ENCODE measurements at places on chromosomes 6 and 20.

GRCh38 chr6:40386200-40386599 lies 201.0 kb downstream of the LRFN2 start:
- peak; percentile 49 for DNase-seq

DNA sequence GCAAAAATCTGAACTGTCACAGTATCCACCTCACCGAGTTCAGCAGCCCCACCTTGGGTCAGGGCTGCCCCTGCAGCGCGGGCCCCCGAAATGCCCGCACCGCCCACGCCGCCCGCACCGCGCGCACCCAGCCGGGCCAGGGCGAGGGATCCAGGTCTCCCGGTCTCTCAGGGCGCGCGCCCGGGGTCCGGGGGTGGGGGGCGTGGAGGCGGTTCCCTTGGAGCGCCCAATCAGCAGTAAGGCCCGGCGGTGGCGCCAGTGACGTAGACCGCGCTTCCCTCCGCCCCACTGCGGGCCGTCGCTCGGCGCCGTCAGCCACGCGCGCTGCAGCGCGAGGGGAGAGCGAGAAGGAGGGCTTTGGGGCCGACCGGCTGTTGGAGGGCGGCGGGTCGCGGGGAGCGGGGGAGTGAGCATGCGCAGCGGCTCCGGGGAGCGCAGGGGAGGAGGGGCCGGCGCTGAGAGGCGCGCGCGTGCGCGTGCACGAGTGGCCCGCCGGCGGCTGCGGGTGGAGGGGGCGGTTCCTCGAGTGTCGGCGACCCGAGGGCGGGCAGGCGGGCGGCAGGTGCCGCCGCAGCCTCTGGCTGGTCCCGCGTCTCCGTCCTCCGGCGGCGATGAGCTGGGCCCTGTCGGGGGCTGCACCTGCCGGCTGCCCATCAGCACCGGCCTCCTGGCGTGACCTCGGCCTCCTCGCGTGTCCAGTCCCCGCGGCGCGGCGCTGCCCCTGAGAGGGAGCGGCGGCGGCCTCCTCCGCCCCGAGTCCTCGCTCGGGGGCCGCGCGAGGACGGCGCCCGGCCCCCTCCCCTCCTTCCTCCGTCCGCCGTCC lies at the start of gene TMEM170B:
Gene TMEM170B (plus strand): TSS at position 521 of the 823 bp plus-strand sequence. CDS start 529 bp downstream, outside the sequence.
- peak; percentile 97 for DNase-seq

GRCh38 chr6:157143890-157144798 lies 179.2 kb downstream of the TMEM242 start:
- no peak for DNase-seq

- DNase-seq = no peak
These were observed 6.0 kb downstream of the LAMA5 start for GRCh38 chr20:62360854-62361798.

DNA sequence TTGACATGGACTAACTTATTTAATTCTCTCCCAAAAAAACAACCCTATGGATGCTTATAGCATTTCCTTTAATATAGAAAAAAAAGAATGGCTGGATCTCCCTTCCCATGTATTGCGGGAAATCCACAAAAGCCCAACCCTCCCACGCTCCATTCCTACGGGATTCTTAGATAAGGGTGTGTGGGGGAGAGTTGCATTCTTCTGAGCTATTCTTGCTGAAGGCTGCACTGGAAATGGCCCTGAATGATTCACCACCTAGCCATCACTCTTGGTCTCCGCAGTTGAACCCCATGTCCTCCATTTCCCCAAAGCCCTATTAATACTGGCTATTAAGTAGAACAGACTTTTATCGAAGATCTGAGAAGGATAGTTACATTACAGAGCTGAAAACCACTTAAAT lies 41.9 kb upstream of the ADGRF5 start:
- no peak for DNase-seq

DNA sequence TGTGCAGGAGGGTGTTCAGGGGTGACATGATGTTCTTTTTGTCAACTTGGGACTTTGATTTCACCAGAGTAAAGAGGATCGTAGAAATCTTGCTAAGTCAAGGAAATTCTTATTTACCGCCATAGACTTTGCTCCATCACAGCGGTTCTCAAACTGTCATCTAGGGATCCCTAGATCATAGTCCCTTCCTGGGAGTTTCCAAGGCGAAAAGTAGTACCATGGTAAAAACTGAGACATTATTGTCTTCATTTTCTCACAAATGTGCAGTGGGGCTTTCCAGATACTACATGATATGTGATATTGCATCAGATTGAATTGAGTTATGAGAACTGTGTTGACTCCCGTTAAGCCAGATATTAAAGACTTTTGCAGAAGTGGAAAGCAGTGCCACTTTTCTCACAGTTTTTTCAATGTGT lies 79.7 kb downstream of the JARID2 start:
- no peak for DNase-seq

GRCh38 chr6:107646176-107646575 lies 156.3 kb downstream of the SOBP start:
- DNase-seq = no peak

GRCh38 chr6:75096966-75097365 lies 108.9 kb downstream of the COL12A1 start:
- no peak for DNase-seq

GRCh38 chr6:156182356-156182755 lies 594.8 kb upstream of the ARID1B start:
- no peak for DNase-seq

GRCh38 chr6:57262488-57262887 lies 40.4 kb upstream of the RAB23 start:
- DNase-seq = no peak

- DNase-seq = no peak
These were observed 524.6 kb upstream of the CDH4 start for GRCh38 chr20:60727425-60727824.

DNA sequence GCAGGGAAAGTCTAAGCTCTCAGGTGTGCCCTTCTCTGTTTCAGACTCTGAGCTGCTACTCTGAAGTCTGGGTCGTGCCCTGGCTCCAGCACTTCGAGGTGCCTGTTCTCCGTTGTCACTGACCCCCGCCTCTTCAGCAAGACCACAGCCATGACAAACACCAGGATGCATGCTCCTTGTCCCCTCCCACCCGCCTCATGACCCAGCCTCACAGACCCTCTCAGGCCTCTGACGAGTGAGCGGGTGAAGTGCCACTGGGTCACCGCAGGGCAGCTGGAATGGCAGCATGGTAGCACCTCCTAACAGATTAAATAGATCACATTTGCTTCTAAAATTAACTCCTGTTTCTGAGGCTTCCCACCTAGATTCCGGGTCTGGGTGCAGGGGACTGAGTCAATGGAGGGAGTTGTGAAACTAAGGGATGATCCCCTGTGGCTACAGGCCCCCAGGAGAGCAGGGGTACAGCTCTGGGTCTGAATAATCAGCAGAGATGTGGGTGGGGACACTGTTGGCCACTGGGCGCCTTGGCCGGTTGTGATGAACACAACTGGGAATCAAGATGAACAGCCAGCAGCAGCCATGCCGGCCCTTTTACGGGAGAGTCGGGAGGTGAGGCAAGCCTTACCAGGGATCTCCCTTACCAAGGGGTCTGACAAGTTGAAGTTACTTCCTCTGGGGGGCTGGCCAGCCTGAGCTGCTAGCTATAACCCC lies 10.7 kb downstream of the CST7 start:
- peak; percentile 63 for DNase-seq

- DNase-seq = no peak
These were observed 5.6 kb downstream of the ZMYND8 start for GRCh38 chr20:47350691-47351545.

GRCh38 chr20:20217621-20218020 lies 150.3 kb upstream of the INSM1 start:
- DNase-seq = no peak

- DNase-seq = no peak
These were observed 84.1 kb upstream of the POPDC3 start for GRCh38 chr6:105263685-105264610.

GRCh38 chr20:47427067-47427466 lies 70.6 kb upstream of the ZMYND8 start:
- no peak for DNase-seq

DNA sequence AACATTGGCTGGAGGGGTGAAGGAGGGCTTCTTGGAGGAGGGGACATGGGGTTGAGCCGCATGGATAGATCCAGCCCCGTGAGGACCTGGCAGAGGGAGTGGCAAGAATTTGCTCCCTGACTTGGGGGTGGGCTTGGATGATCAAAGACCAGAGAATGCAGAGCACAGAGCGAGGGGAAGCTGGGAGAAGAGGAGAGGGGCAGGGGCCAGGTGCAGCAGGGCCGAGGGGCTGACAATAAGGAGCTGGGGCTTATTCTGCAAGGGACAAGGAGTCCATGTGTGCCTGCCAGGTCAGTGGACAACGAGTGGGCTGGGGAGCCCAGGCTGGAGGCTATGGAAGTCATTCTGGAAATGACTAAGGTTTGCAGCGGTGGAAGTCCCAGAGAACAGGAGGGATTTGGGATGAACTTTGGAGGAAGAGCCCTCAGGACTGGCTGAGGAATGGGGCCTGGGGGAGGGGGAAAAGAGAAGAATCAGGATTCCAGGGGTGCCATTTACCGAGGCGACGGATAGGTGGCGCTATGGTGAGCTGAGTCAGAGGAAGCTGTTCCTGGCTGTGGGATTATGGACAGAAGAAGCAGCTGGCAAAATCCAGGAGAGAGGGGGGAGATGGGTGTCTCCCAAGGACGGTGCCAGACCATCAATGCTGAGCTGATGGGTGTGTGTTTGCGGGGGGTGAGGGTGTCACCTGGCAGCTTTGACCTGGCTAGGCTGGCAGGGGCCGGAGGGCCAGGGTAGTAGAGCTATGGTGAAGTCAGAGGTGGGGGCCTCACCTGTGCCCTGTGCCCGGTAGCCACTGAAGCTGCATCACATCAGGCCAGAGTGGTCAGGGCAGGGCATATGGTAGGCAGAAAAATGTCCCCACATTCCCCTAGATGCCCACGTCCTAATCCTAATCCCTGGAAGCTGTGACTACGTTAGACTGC lies 7.8 kb downstream of the KCNG1 start:
- no peak for DNase-seq

DNA sequence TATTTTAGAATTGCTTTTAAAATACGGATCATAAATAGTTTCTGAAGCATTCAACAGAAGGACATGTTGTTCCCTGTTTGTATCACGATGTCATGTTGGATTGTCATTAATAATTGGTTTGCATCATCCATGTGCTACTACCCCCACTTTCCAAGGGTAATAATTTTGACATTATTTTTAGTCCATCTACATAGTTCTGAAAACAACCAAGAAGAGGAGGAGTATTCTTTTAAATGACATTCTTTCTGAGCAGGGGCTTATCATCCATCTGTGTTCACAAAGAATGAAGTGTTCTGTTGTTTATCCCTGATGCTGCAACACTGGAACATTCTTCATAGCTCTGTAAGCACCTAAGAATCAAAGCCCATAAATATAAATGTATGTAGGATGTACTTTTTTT lies 151.0 kb upstream of the CITED2 start:
- DNase-seq = no peak

- DNase-seq = no peak
These were observed 121.7 kb downstream of the EDN3 start for GRCh38 chr20:59421920-59422637.

DNA sequence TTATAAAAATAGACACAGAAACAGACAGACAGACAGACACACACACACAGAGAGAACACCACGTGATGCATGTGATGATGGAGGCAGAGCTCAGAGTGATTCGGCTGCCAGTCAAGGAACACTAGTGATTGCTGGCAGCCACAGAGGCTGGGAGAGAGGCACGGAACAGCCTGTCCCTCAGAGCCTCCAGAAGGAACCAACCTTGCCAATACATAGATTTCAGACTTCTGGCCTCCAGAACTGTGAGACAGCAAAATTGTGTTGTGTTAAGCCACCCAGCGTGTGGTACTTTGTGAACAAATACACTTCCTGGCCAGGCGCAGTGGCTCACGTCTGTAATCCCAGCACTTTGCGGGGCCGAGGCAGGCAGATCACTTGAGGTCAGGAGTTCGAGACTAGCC lies 9.5 kb upstream of the PARD6B start:
- DNase-seq = no peak

DNA sequence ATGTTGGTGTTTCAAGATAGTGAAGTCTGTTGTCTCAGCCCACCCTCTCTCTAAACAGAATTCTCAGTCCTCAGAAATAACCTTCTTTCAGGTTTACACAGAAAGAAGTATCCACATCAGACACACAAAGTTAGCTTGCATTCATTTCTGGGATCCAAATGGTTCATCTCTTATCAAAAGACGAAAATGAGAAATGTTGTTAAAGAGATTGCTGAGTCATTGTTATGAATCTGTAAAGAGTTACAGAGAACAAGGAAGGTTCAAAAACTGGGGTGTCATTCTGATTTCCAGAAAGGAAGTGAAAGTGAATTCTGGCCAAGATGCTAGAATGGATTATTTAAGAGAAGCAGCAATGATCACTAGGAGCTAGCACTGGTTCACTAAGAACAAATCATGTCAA lies 90.5 kb upstream of the ATXN1 start:
- DNase-seq = no peak

DNA sequence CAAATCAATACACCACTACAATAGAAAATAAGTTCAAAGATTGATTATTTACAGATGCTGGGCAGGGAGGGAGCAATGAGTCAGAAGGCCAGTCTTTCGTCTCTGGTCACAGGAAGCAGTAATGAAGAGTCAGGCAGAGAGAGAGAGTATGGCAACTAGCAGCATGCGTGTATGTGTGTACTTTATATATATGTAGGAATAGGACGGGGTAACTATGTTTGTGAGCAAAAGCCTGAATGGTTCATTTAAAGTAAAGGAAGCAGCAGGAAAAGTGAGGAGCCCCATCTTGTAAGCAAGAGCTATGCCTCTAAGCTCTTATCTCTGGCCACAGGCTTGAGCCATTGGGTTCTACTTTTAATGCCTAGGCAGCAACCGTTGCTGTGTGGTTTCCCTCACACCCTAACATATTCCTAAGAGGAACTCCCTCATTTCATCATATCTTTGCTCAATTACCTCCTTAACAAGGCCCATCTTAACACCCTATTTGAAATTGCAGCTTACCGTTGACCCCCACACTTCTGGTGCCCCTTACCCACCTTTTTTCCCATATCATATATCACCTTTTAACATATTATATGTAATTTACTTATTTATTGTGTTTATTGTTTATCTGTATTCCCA lies 66.6 kb downstream of the AFG1L start:
- DNase-seq = no peak

GRCh38 chr6:86407128-86407527 lies 530.2 kb upstream of the HTR1E start:
- DNase-seq = no peak

DNA sequence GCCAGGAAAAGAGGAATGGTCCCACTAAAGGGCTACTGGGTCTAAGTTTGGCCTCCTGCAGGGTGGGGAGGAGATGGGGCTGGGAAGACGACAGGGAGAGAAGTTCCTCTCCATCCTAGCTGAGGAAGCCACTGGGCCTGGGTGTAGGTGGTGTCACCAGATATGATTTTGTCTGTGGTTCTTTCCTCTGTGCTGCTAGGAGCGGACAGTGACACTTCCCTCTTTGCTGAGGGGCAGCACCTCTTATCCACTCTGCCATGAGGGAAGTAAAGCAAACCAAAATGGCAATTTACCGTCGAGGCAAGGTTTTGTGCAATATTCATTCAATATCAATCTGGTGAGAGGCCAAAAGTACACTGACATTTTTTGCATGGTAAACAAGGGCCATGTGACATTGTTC lies 33.0 kb upstream of the NR2E1 start:
- DNase-seq = no peak

DNA sequence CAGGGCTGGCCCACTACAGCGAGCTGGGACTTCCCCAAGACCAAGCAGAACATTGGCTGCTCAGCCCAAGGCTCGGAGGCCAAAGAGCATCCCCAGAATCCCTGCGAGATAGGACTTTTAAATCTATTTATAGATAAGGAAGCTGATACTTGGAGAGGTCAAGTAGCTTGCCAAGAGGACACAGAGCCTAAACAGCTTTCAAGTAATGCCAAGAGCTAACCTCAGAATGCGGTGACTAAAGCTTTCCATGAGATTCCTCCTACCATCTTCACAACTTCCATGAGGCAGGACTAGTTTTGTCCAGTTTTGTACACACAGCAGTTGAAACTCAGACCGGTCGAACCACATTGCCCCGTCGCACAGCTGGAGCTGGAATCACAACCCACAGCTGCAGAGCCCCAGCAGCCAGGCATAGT lies 168.1 kb upstream of the TOP1 start:
- DNase-seq = no peak
